Kasumi-1 (cell line): ENCODE measurements at places on chromosomes 3 and 15.
A peak's percentile ranks its signal among the peaks of the same experiment; 100 is the strongest.

DNA sequence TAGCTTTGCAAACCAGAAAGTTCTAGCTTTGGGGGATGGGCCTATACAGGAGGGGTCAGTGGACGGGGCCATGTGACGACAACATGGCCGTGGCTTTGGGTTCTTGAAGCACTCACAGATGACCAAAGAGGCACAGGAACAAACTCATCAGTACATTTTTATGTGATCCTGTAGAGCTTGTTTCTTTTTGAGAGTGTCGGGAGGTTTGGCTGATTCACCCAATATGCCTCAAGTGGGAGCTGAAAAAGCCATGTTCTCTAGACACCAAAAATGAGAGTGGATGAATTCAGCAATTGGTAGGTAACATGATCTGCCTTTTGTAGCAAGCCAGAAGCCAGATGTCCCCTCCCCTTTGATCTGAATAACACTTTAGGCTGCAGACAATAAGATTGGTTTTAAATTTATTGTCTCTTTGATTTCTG, 30.1 kb downstream of the GREM1 start:
- DNase-seq = no peak

- no peak for DNase-seq
These were observed 256.6 kb upstream of the TPRG1 start for GRCh38 chr3:188915127-188915526.

- DNase-seq = no peak
These were observed 100.0 kb downstream of the THSD4 start for GRCh38 chr15:71215126-71215894.

- DNase-seq = no peak
These were observed 13.9 kb downstream of the EOGT start for GRCh38 chr3:68999605-69000004.

DNA sequence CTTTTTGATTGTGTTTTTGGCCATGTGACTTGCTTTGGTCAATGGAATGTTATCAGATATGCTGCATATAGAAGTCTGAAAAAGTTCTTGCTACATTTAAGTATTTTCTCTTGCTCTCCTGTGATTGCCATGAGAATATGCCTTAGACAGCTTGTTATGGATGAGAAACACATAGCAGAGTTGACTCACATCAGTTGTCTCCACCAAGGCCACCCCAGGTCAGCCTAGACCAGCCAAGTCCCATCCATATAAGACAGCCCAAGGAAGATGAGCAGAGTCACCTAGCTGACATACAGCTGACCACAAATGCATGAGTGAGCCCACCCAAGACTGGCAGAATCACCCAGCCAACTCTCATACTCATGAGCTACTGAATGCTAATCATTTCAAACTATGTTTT, 153.0 kb downstream of the THRB start:
- no peak for DNase-seq

- DNase-seq = no peak
These were observed 219.4 kb upstream of the THBS1 start for GRCh38 chr15:39361497-39361896.

GRCh38 chr3:43792904-43793303, 102.2 kb downstream of the ABHD5 start:
- no peak for DNase-seq

GRCh38 chr3:124217542-124217941, 225.6 kb upstream of the ROPN1 start:
- peak; percentile 80 for DNase-seq
